Left lobe of liver (tissue), 2 donors: ENCODE measurements at places on chromosomes 5 and 9. TPM values are rescaled to one million over a fixed set of nuclear protein-coding genes. Genes with fewer than 3 reads are reported as not detected.
A peak's percentile ranks its signal among the peaks of the same experiment; 100 is the strongest.

Gene F2RL2
- 0.28 TPM for total RNA-seq

Gene MZB1
- total RNA-seq: 0.96 TPM

Gene NUDT12
- 17.4 TPM for total RNA-seq

DNA sequence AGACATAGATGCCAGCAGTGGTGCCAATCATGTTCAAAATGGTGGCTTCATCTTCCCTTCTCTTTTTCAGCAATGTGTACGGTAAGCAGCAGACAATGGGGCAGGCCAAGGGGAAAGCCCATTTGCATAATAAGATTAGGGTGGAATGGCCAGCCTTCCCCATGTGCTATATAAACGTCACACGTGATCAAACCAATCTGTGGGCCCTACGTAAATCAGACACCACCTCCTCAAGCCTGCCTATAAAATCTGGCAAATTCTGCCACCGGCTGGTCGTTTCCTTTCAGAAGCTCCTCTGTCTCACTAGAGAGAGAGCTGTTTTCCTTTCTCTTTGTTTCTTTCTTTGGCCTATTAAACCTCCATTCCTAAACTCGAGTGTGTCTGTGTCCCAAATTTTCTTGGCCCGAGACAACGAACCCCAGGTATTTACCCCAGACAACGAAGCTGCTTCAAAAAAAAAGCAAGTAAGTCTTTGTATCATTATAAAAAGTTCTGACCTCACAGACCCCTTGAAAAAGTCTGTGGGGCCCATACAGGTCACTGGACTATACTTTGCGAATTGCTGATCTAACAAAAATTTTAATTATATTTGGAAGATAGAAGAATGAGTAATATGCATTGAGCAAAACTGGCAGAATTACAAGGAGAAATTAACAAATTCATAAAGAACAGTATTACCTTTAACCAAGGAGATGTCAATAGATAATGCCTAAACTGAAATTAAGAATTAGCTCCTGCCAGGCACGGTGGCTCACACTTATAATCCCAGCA lies 15.2 kb downstream of the ZBTB5 start:
- no peak for DNase-seq

GRCh38 chr5:137075163-137075970 lies 423.8 kb downstream of the SPOCK1 start:
- peak; percentile 51 for DNase-seq

DNA sequence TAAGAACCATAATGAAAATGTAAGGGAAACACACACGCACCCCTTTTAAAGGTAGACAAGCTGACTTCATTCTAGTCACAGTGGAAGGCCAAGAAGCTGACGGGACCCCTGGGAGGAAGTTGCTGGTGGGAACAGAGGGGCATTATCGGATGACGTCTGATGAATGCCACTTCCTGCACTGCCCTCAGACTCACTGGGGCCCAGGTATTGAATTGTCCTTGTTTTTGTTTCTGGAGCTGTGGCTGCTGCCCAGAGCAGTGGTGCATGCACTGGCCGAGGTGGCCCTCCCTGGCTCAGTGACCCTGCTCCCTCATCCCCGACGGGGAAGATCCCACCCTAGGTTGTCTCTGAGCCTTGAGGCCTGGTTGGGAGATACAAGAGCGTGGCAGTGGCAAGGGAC lies 15.3 kb upstream of the RPL26L1 start:
- no peak for DNase-seq

- no peak for DNase-seq
These were observed 101.6 kb upstream of the SSBP2 start for GRCh38 chr5:81852291-81853029.
